ENCODE measurements at places on chromosomes 5 and 9.

DNA sequence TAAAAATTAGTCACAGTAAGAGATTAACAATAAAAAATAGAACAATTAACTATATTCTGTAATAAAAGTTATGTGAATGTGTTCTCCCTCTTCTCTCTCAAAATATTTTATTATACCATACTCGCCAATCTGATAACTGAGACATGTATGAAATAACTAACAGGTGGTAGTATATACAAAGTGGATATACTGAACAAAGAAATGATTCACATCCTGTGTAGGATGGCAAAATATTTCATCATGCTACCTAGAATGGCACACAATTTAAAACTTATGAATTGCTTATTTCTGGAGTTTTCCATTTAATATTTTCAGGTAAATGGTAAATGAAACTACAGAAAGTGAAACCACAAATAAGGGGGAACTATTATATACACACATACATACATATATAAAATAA is 152.5 kb downstream of the RNF180 start:
- DNase-seq: no peak

DNA sequence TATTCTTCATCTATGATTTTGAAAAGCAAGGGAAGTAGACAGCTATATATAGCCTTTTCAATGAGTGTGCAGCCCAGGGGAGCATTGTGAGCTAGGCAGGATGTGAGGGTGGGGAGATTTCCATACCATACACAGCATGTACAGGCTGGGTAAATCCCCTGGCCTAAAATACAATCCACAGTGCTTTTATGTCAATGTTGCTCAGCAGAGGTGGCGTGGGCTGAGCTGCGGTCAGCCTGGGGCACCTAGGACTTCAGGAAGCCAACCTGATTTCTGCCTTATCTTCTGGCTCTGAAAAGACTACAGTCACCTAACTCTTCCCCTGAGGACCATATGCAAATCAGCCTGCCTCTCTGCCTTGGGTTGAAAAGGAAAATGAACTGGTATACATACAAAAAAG is 6.3 kb upstream of the GARIN3 start:
- no peak for DNase-seq

- DNase-seq: no peak
Observed at GRCh38 chr5:16350816-16351215, 114.8 kb downstream of the ZNF622 start.

- no peak for DNase-seq
Observed at GRCh38 chr5:106796081-106796480, 874.7 kb downstream of the EFNA5 start.

- no peak for DNase-seq
Observed at GRCh38 chr9:109797509-109797908, 17.5 kb downstream of the PALM2AKAP2 start.

DNA sequence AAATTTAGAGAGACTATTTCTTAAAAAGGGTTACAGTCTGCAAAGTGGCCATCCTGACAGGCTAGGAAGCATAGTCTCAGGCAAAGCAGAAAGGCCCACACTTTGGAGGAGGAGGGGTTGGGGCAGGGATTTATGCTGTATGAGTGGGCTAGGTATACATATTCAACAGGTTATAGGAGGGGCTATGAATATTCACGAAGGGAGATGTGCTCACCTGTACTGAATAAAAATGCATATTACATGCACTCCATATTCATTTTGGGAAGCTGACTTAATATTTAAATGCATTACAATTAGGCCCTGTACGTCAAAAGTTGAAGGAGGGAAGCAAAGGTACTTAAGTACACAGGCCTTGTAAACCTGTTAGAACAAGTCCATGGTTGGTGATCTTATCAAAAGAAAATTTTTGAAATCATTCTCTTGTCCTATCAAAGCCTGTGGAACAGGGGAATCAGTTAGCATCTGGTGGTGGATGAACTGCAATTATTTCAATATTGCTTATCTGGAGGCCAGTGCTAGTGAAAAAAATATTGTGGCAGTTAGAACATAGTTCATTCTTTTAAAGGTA is 1.6 kb downstream of the CENPP start:
- DNase-seq: no peak

DNA sequence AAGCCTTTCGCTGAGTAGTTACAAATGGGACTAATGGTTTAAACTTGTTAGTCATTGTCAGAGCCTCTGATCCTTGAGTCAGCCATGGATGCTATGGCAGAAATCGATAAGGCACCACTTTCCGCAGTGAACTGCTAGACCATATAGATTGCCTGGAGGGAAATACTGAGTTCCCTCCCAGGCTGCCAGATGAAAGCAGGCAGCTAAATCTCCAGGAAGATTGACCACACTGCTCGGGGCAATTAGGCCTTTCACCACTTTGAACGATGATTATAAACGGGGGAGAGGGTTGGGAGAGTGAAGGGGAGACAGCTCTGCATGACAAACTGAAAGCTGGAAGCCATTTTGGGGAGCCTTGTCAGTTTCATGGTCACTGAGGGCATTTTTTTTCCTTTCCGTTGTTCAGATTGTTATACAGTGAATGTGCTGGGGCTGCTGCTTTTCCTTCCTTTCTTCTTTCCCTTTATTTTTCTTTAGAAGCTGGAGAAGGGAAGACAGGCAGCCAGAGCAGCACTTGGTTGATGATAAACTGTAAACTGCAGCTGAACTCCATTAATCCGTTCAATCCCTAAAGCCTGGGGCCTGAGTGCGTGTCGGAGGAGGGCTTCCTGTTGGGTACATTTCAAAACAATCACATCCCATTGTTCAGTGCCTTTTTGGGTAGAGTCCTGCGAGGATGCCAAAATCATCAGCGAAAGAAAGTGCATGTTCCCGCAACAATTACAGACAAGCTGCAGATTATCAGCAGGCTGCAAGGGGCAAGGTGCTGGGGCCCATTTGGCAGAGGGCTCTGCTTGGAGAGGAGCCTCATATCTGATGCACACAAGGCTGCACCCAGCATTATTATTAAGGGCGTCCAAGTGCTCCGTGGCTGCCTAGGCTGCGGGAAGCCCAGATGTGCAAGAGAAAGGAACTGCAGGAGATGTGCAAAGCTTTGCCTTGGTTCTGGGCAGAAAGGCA is 308.4 kb downstream of the PSAT1 start:
- DNase-seq: peak; percentile 68

- no peak for DNase-seq
Observed at GRCh38 chr5:57878301-57878722, 395.7 kb upstream of the ACTBL2 start.

- no peak for DNase-seq
Observed at GRCh38 chr5:62684310-62684709, 105.7 kb downstream of the LRRC70 start.

GRCh38 chr5:54611290-54611951 is 93.9 kb downstream of the SNX18 start:
- DNase-seq: no peak

- DNase-seq: no peak
Observed at GRCh38 chr5:112626715-112627114, 111.0 kb upstream of the APC start.

DNA sequence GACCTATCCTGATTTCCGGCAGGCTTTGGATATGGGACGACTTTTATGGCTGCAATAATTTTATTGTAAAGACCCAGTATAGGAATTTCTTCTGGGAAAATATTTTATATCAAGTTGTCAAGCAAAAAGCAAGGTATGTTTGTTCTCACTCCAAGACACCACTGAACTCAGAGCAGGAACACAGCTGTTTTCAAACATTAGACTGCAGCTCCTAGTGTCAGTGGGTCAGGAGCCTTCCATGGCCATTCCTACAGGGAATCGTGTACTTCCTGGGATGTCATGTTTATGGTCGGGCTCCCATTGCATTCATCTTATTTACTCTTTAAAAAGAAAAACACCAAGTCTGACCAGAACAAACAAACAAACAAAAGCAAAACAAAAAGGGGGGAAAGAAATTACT is 225.3 kb downstream of the TSSK1B start:
- no peak for DNase-seq

- no peak for DNase-seq
Observed at GRCh38 chr5:178340187-178340586, 107.6 kb upstream of the PHYKPL start.

DNA sequence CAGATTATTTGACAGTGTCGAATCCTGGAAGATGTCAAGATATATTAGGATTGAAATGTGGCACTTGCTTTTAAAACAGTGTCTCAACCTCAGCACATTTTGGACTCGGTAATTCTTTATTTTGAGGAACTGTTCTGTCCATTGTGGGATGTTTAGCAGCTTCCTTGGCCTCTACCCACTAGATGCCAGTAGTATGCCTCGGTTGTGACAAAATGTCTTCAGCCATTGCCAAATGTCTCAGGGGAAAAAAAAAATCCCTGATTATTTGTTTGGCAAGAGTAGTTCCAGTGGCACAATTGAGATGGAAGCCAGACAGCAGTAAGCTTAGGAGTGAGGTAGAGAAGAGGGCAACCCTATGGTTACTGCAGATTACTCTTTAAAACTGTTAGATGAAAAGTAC is 694.5 kb upstream of the RIOK2 start:
- no peak for DNase-seq

DNA sequence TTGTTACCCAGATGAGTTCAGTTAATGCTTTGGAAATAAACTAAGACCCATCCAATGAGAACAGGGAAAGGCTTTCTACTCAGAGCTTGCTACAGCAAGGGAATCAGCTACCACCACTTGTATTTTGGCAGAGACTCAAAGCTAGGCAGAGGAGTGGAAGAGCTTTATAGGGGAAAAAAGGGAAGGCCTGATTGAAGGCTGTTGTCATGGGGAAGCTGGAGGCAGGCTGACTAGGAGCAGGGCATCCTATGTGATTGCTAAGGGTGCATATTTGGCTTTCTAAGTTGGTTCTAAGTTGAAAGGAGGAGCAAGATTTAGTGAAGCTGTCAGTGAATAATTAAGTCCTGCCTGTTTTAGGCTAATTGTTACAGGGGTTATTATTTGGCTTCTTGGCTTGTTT is 115.5 kb downstream of the PTTG1 start:
- DNase-seq: no peak

DNA sequence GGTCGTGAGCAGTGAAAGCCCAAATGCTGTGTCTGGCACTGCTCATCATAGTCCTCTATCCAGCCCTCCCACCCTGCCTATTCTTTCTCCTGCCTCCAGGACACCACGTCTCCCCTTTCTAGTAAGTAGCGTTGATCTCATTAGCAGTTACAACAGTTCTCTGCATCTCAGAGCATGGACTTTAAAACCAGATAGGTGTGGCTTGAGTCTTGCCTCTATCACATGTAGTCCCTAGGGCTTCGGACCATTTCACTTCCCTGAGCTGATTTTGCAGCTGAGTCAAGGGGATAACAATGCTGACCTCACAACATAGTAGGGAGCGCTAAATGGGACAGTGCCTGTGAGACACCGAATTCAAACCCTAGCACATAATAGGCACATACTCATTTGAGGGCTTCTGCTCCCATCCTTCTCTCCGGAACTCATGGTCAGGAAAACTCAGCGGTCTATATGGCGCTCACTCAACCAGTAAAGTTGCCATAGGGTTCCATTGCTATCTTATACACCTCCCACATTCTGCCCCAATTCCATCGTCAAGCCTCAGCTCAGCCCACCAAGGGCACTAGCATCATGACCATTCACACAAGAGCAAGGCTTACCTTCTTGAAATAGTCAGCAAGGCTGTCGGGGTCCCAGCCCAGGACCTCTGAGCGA is 515 bp downstream of the LCP2 start:
- no peak for DNase-seq

- no peak for DNase-seq
Observed at GRCh38 chr5:132826424-132827082, 3.9 kb downstream of the SHROOM1 start.

GRCh38 chr9:84598921-84599636 is 70.5 kb upstream of the NTRK2 start:
- DNase-seq: no peak

DNA sequence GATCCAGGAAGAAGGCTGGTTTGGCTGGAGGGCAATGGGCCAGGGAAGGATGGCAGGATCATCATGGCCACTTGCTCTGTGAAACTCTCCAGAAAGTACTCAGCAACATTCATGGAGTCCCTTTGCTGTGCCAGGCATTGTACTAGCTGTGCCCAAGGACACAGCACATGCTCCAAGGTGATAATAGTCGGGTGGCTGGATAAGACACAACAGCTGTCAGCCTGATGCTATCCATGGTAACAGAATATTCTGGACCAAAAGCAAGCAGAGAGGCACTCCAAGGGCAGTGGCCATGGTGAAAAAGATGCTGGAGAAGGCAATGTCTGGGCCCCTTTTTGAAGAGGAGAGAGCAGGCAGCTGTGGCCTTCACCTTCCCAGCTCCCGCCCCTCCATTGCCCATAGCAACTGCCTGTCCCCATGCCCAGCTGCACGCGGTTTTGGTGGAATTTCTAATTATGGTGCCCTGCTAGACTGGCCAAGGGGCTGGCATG is 113.8 kb upstream of the CPEB4 start:
- DNase-seq: no peak

DNA sequence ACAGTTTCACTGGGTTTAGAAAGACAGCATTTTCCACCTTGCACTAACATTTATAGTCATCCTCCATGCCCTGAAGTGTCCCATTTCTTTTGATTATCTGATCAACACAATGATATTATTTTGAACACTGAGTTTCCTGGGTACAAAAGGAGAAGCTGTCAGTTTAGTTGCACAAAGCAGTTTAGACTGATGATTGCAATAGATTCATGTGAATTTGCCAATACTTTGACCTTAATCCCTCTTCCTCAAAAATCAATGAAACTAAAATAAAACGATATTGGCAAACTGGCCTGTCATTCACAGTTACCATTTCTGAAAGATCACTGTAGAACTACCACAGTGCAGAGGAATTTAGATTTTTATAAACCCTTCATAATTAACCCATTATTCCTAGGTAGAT is 34.2 kb upstream of the RASGRF2 start:
- DNase-seq: no peak

- DNase-seq: peak; percentile 27
Observed at GRCh38 chr5:149517461-149518122, 33.6 kb downstream of the CSNK1A1 start.

DNA sequence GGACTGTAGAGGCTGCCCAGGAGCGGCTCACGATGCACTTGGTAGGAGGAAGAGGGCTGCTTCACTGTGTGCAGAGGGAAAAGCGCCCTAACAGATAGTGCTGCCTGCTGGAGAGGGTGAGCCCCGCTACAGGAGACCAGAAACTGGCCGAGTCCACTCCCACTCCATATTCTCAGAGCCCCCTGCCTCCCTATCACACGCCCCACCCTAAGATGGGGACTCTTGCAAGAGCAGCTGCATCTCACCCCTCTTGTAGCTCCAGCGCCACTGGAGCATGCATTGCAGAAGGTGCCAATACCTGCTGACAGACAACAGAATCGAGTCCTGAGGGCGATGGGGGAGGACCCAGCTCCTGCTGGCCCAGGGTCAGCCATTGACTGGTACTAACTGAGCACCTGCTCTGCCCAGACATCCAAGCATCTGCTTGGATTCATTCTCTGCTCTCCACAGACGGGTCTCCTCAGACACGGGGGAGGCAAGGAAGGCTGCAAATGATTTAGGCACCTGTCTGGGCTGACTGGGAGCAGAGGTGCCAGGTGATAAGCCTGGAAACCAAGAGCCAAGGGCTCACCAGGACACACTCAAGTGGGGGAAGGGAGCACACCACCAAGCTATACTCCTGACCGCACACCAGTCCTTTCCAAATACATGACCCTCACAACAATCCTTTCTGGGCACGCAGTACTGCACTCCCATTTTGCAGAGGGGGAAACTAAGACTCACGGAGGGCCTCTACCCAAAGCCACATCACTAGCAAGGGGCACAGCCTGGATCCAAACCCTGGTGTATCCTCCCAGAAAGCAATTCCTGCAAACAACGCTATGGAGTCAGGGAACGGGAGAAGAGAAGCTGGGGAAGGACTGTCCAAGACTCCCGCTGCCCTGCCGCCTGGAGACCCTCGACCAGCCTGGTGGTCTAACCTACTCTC is 1.6 kb downstream of the BICD2 start:
- DNase-seq: no peak

GRCh38 chr5:32388432-32389129 is 56.0 kb downstream of the ZFR start:
- DNase-seq: peak; percentile 44

Data from foreskin fibroblast (primary cell).